ENCODE measurements at places on chromosomes 2 and 18. TPM values are rescaled to one million over a fixed set of nuclear protein-coding genes. Genes with fewer than 3 reads are reported as not detected.

GRCh38 chr2:18454692-18455235 is 105.7 kb downstream of the RDH14 start:
- H3K36me3 ChIP-seq = no peaks in the 10 kb centered on the region
- H3K27ac ChIP-seq = peak overlapping the region; percentile 37
- H3K27me3 ChIP-seq = no peaks in the 10 kb centered on the region

GRCh38 chr2:47503481-47504070 is 100.6 kb downstream of the MSH2 start:
- H3K4me3 ChIP-seq = no peak overlapping the region
- DNase-seq = no peak
- no peaks in the 10 kb centered on the region for H3K4me1 ChIP-seq
- no peak overlapping the region for H3K27ac ChIP-seq

DNA sequence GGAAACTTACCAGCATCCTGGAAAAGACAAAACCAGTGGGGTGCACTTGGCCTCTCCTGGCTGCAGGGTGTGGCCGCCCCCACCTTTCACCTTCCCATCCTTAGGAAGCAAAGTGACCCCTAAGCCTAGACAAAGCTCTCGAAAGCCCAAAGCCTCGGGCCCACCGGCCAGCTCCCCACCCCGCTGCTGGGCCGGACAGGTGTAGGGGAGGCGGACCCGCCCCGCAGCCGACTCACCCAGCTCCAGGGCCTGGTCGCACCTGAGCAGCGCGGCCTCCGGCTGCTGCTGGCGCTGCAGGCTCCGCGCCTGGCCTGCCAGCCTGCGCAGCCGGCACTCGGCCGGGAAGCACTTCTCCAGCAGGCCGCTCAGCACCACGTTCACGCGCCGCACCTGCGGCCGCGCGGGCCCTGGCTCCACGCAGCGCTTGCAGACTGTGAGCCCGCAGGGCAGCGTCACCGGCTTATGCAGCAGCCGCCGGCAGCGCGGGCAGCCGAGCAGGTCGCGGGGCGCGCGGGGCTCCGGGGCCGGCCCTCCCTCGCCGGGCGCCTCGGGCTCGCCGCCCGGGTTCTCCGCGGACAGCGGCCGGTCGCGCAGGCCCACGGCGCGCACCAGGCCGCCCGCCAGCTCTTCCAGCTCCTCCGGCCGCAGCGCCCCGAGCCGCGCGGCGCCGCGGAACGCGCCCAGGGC is 979 bp downstream of the LONRF2 start:
- H3K27ac ChIP-seq = peak overlapping the region; percentile 91
- DNase-seq = peak; percentile 52

The GAREM1 gene
- total RNA-seq = 9.8 TPM

The SLC5A7 gene
- total RNA-seq = not detected

The LGALSL gene
- total RNA-seq = 6.8 TPM

DNA sequence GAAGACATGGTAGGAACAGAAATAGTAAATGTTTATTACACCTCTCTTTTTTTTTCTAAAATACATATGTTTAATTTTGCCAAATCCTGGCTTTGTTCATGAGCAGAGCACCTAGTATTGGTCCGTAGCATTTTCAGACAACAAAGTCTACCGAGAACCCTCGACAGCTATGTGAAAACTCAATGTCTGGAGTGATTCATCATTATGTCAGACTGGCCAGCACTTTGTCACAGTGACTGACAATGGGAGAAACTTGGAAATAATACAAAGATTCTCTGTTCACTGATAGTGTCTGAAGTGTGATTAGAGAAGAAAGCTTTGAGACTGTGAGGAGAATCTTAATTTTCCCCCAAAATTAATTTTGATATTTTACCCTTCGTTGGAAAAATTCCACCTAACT is 143.0 kb downstream of the HNMT start:
- DNase-seq = no peak
- no peaks in the 10 kb centered on the region for H3K36me3 ChIP-seq
- H3K4me3 ChIP-seq = no peak overlapping the region
- H3K27me3 ChIP-seq = no peaks in the 10 kb centered on the region

DNA sequence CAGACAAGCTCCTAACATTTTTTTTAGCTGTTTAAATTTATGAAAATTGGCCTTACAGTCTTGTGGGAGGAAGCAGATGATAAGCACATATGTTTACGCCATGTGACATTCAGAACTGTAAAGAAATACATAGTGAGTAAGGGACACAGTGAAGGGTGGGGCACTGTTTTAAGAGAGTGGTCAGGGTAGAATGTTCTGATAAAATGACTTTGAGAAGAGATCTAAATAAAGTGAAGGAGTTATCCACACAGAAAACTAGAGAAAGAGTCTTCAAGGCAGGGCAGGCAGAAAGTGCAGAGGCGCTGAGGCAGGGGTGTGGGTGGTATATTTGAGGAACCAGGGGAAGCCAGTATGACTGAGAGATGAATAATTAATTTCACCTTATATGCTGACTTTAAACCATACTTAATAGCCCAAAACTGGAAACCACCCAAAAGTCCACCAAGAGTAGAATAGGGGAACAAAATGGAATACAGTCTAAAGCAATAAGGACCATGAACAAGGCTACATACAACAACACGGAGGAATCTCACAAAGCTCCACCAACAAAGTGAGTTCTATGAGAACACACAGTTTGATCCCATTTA is 8.6 kb downstream of the MREG start:
- H3K4me1 ChIP-seq = no peaks in the 10 kb centered on the region
- H3K36me3 ChIP-seq = no peaks in the 10 kb centered on the region
- DNase-seq = no peak
- H3K4me3 ChIP-seq = no peak overlapping the region

- DNase-seq = no peak
- no peak overlapping the region for H3K4me3 ChIP-seq
- no peaks in the 10 kb centered on the region for H3K36me3 ChIP-seq
- H3K4me1 ChIP-seq = no peaks in the 10 kb centered on the region
- no peaks in the 10 kb centered on the region for H3K27me3 ChIP-seq
- no peak overlapping the region for H3K27ac ChIP-seq
These were observed 31.4 kb downstream of the INO80C start for GRCh38 chr18:35466334-35466733.

- H3K36me3 ChIP-seq = no peaks in the 10 kb centered on the region
- H3K27ac ChIP-seq = no peak overlapping the region
- H3K4me3 ChIP-seq = no peak overlapping the region
- DNase-seq = no peak
- no peaks in the 10 kb centered on the region for H3K4me1 ChIP-seq
- no peaks in the 10 kb centered on the region for H3K27me3 ChIP-seq
These were observed 34.8 kb upstream of the MYO3B start for GRCh38 chr2:170143045-170143717.

- H3K27me3 ChIP-seq = no peaks in the 10 kb centered on the region
- H3K36me3 ChIP-seq = no peaks in the 10 kb centered on the region
- no peak overlapping the region for H3K4me3 ChIP-seq
- no peak overlapping the region for H3K27ac ChIP-seq
- H3K4me1 ChIP-seq = no peaks in the 10 kb centered on the region
These were observed 112.5 kb upstream of the ASB18 start for GRCh38 chr2:236376566-236377244.

DNA sequence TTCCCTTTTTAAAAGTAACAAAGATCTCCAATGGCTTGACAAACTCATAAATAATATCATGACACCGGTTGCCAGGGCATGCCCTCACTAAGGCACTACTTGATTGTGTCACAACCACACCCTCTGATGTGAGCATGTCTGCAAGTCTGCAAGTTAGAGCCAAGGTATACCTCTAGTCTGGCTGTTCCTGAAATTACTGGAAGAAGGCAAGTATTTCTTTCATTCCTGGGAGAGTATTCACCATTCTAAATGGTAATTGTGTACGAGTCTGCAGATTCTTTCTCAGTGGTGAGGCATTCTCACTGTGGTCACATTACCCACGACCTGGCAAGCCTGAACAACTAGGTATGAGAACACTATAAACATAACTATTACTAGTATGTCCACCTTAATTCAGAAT is 25.7 kb upstream of the RNU4ATAC start:
- H3K27ac ChIP-seq = no peak overlapping the region
- H3K27me3 ChIP-seq = no peaks in the 10 kb centered on the region
- H3K36me3 ChIP-seq = no peaks in the 10 kb centered on the region
- H3K4me1 ChIP-seq = no peaks in the 10 kb centered on the region

DNA sequence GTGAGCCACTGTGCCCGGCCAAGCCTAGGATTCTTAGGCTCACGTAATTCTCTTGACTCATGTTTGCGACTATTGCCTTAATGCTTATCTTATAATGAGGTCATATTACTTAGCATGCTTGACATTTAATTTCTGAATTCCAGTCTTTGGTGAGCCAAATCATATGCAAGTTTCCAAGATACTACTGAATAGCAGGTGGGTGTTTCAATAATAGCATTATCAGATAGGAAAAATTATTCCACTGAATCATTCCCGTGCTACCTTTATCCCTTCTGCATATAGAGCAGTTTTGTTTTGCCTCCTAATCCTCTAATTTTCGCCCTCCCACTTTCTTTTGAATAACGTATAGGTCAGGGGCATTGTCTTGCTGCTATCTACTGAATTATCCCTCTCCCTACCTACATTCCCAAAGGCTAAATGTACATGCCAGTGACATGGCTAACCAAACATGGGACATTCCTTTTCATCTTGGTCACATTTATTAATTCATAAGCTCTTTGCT is 4.9 kb downstream of the DAW1 start:
- no peaks in the 10 kb centered on the region for H3K27me3 ChIP-seq
- H3K36me3 ChIP-seq = no peaks in the 10 kb centered on the region
- no peaks in the 10 kb centered on the region for H3K4me1 ChIP-seq
- no peak overlapping the region for H3K27ac ChIP-seq
- H3K4me3 ChIP-seq = no peak overlapping the region
- DNase-seq = no peak

DNA sequence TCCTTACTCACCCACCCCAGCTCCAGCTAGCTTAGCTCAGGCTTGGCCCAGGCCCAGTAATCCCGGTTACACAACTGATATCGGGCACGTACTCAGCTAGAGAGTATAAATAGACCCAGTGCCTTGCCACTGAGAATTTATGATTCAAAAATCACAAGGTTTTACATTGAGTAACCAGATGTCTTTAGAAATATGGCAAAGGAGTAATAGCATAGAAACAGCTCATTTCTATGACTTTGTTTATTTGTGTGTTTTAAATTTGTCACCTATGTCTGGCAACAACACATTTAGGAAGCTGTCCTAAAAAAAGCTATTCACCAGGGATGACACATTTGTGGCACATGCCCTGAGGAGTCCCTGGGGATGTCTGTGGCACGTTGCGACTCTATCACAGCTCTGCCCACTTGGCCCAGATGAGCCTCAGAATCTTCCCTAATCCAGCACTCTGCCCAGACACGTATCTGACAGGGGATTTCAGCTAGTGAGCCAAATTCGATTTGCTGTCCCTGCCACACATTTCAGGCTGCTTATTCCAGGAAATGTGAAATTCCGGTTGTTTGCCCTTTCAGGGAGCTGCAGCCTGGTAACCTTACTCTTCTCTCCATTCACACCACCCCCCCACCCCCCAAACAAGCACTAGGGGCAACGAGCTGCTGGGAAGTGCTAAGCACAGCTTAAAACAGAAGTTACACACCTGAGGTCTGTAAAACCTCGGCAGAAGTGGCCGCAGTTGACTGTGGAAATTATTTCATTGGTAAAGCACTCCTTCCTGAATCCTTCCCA is 85.4 kb upstream of the ZCCHC2 start:
- H3K27ac ChIP-seq = peak overlapping the region; percentile 78
- H3K36me3 ChIP-seq = no peaks in the 10 kb centered on the region
- peak; percentile 86 for DNase-seq
- no peaks in the 10 kb centered on the region for H3K27me3 ChIP-seq
- H3K4me3 ChIP-seq = no peak overlapping the region

DNA sequence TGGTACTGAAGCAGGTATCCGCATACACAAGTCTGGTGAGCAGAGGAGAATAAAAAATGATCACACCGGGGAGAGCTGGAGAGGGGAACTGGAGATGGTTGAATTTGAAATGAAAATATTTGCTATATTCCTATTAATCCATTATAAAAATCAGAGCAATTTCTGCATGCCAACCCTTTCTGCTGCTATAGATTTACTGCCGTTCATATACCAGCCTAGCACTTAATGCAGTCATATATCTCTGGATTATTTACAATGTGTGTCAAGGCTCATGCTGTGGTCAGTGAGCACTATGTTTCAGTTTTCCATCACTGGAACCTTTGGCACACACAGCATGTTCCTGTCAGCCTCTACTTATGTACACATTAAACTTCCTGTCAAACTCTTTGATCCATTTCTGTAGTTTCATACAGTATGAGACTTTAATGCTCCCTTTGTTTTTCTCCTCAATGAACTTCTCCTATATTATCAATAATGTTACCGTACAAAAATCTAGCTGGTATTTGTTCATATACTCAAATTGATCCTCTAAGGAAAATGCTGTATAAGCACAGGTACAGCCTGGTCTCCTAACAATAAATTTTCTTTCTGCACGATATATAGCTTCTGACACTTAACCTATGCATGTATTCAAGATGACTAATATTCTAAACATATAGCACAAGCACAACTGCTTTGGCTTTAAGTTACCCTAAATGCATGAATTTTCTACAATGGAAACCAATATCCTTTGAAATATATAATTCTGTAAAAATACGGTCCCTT is 36.7 kb downstream of the FANCL start:
- H3K4me1 ChIP-seq = no peaks in the 10 kb centered on the region
- no peaks in the 10 kb centered on the region for H3K36me3 ChIP-seq
- DNase-seq = no peak

DNA sequence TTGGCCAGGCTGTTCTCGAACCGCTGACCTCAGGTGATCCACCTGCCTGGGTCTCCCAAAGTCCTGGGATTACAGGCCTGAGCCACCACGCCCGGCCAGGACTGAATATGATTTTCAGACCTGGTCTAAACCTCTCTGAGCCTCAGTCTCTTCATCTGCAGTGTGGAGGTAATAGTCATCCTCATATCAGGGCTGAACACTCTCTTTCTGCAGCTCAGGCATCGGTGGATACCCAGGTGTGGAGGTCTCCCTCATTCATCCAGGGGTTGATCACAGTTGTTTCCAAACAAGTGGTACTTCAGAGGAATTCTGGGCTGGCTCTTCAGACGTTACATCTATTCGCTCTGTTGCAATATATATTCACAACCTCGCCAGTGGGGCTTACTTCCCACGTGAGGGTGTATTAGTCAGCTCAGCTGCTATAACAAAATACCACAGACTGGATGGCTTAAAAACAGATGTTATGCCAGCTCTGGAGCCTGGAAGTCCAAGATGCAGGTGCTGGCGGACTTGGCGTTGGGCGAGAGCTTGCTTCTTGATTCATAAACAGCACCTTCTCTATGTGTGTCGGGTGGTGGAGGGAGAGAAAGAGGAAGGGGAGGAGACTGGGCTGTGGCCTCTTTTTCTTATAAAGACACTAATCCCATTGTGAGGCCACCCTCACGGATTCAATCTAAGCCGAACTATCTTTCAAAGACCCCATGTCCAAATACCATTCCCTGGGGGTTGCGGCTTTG is 2.9 kb upstream of the MBP start:
- no peak for DNase-seq
- H3K4me3 ChIP-seq = no peak overlapping the region
- no peaks in the 10 kb centered on the region for H3K4me1 ChIP-seq
- H3K27ac ChIP-seq = no peak overlapping the region

- H3K36me3 ChIP-seq = no peaks in the 10 kb centered on the region
- no peaks in the 10 kb centered on the region for H3K27me3 ChIP-seq
- no peak overlapping the region for H3K27ac ChIP-seq
These were observed 105.8 kb downstream of the ICOS start for GRCh38 chr2:204042401-204042800.
